ENCODE measurements at places on chromosomes 2 and 18.
A peak's percentile ranks its signal among the peaks of the same experiment; 100 is the strongest.

GRCh38 chr2:221570321-221570935 is 1.7 kb downstream of the EPHA4 start:
- no peak for DNase-seq

- DNase-seq = no peak
Observed at GRCh38 chr2:217836901-217837491, 165.8 kb downstream of the TNS1 start.

DNA sequence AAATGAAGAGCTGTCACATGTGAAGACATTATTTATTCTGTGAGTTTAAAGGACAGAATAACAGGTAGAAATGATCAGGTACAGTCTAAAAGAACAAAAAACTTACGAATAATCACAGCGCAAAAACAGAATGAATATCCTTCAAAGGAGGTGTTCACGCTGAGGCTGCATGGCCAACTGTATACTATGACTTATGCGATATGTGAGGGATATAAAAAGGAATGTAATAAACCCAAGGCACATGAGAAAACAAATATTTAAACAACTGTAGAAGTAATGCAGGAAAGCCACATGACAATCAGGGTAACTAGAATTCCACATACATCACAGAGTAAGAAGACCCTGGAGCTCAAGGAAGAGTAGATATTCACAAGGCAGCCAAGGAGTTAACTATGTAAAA is 81.3 kb downstream of the RTTN start:
- DNase-seq = no peak

DNA sequence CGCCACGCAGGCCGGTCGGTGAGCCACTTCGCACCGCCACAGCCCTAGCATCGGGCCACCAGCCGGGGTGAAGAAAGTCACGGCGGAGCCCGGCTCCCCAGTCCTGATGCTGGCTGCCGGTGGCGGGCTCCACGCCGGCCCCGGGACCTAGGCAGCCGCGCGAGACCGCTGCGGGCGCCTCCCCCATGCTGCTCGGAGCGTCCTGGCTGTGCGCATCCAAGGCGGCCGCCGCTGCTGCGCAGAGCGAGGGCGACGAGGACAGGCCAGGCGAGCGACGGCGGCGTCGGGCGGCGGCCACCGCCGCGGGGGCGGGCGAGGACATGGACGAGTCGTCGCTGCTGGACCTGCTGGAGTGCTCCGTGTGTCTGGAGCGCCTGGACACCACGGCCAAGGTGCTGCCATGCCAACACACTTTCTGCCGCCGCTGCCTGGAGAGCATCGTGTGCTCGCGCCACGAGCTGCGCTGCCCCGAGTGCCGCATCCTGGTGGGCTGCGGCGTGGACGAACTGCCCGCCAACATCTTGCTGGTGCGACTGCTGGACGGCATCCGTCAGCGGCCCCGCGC is 433 bp downstream of the SH3RF3 start:
- DNase-seq = peak; percentile 19

GRCh38 chr2:99156891-99157290 is 2.1 kb downstream of the LIPT1 start:
- no peak for DNase-seq

GRCh38 chr2:69914950-69915945 is at the start of gene MXD1:
TSS of gene MXD1 (plus strand) at chr2:69915109. CDS start at chr2:69915331, 222 bp downstream.
- DNase-seq = no peak

DNA sequence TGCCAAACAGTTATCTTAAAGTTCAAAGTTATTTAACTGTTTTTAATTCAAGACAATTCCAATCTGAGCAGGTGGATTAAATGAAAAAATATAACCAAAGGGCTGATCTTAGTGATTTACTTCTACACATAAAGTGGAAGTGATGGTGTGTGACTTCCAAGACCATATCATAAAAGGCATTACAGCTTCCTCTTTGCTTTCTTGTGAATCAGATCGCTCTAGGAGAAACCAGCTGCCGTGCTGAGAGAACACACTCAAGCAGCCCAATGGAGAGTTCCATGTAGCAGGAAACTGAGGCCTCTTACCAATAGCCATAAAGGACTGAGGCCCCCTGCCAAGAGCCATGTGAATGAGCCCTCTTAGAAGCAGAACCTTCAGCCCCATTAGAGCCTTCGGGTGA is 197.4 kb downstream of the NBAS start:
- DNase-seq = no peak

DNA sequence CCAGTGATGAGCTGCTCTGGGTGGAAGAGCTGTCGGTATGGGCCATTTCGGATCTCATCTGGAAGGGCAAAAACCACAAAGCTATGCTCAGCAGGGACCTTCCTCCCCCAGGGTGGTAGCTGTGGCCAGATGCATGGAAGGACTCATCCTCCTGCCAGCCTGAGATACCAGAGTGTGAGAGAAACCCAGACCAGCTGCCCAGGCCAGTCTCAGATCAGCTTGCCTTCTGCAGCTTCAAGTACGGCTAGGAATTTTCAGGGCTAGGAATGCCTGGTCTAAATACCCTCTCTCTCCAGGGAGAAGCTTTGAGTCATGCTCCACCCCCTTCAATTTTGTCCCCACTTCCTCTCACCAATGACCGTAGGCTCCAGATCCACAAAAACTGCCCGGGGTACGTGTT is 1.4 kb upstream of the TUBA4B start:
- no peak for DNase-seq

- no peak for DNase-seq
Observed at GRCh38 chr2:86337244-86337835, at the start of gene REEP1. TSS of gene REEP1 (minus strand) at chr2:86337626. CDS start at chr2:86337510, 116 bp downstream.

DNA sequence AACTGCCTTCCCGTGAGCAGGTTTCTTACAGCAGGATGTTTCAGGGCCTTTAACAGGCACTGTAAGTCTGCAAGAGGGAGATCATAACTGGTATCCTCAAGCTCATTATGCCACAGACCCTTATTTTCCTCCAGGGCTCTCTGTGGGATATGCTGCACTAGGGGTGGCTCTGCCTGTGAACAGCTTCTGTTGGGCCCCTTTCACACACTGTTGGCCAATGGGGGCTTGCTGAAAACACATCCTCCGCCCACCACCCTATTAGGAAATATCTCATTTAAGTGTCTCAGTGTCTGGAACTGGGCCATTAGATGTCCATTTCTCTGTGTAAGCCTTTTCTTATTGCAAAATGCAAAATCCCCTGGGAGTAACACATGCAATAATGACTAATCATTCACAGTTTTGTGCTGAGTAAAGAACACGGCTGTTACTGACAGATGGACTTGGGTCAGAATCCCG is 414.3 kb upstream of the HS6ST1 start:
- no peak for DNase-seq

DNA sequence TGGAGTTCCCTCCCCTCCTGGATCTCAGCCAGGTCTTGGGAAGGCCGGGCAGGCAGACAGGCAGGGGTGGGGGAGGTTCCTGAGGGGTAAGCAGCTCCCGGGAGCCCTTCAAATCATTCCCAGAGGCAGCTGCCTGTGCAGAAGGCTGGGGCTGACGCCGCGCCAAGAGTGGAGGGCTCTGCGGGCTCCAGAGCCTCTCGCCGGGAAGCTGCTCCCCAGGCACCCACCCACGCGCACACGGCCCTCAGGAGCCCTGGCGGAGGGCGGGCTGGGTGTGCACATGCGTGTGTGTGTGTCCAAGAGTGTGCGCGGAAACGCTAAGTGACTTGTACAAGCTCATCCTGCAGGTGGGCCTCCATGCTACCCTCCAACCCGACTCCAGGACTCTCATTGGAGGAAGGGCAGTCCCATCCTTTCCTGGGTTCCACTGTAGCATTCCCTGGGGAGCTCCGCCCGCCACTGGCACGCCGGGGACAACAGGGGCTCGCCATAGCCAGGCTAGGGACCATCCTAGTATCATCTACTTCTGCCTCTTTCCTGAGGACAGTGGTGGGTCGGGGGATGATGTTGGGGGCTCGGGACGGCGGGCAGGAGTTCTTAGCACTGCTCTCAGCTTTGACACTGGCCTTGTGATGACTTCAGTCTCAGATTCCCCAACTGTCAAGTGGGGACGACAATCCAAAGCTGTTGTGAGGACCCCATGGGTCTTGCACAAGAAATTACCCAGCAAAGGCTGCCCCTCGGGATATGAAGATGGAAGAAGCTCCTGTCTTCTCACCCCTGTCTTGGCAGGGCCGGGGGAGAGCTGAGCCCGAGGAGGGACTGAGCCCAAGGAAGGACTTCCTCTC is 50.3 kb downstream of the INHBB start:
- no peak for DNase-seq

- no peak for DNase-seq
Observed at GRCh38 chr2:73762571-73762970, 17.3 kb downstream of the DUSP11 start.

- DNase-seq = no peak
Observed at GRCh38 chr18:51660188-51660715, 462.8 kb upstream of the MEX3C start.

DNA sequence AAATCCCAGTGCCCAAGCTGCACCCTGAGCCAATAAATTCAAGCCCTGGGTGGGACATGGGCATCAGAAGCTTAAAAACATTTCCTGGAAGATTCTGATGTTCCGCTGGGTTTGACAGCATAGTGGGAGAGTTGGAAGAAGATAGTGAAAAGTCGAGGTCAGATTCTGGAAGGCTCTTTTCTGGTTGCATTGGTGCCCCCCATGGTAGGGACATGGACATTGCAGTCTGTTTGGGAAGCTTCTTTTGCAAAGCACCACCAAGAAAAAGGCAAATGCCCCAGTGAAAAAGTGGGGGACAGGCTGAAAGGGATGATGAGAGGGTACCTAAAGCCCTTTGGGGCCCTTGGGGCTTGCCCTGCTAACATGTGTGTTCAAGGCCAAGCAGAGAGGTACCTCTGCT is 21.0 kb downstream of the MERTK start:
- DNase-seq = no peak

DNA sequence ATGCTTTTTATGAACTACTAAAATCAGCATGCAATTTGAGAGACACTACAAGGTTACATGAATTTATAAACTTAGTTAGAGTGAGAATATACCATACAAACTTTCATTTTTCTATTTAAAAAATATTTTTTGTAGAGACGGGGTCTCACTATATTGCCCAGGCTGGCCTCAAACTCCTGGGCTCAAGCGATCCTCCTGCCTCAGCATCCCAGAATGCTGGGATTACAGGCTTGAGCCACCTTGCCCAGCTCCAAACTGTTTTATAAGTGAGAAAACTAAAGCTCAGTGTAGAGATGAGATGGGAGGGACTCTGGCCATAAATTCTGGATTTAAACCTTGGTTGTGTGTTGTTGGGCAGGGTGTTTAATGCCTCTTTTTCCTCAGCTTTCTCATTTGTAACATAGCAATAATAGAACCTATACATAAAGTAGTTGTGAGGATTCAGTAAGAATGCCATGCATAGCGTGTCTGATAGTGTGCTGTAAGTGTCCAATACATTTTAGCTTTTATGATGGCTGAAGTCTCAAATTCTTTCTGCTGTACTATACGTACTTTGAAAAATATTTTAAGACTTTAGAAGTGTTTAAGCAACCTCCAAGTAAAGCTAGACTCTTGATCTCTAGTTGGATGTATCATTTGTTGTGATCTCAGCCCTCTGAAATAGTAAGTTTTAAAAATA is 9.7 kb downstream of the CAB39 start:
- DNase-seq = no peak

DNA sequence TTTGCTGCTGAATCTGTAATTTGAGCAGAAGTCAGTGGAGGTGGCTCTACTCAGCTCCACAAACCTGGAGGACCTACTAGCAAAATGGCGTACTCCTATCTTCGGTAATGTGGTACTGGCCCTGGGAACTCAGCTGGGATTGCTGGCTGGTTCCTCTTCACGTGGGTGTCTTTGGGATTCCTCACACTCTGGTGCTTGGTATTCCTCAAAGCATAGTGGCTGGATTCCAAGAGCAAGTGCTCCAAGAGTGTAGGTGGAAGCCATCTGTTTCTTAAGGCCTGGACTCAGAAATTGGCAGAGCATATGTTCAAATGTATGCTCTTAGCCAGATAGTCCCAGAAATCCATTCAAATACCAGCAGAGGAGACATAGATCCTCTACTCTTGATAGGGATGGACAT is 281.9 kb upstream of the CDH7 start:
- DNase-seq = no peak

DNA sequence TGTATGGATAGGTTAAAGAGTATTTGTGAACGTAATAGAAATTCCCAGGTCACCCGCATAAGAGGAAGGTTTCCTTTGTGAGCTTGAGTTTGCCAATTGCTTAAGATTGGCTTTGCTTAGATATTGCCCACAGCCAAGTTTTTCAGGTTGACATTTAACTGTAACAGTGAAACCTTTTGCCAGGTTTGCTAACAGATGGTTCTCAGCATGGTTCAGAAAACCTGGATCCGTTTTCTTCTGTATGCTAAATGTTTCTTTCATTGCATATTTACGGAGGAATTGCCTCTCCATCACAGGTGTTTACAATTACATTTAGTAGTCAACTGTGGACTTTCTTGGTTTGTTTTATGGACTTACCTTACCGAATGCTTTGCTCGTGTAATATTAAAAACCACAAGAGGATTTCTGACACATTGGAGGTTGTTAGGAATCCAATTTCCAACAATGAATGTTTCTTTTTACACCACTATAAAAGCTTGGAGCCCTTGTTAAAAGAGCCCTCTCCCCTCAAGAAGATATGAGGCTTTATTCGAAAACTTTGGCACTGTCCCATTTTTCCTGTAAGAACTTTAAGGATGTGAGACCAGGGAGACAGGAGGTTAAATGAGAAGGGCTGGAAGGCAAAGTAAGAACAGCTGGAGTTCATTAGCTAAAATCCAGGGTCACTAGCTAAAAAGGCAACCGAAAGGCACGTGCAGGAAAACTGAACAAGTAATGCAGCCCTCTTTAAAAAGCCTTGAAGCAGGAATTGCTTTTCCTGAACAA is 7.8 kb downstream of the CDK15 start:
- no peak for DNase-seq

DNA sequence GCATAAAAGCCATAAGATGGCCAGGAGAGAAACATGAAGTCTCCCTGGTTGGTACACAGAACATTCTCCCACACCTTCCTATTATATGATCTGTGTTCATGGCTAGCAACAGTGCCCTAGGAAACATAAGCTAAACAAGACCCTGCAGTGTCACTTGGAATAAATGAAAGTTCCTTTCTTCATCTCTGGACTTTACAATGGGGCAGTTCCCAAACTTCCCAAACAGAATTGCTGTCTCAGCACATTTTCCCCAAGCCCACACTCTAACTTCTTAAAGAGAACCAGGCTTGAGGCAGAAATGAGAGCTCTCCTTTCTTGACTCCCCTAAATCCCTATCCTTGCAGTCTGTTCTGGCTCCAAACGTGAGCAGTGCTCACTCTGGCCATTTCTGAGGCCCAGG is 173.2 kb upstream of the CREB1 start:
- no peak for DNase-seq

GRCh38 chr18:24814521-24814920 is 354.1 kb downstream of the HRH4 start:
- DNase-seq = no peak

GRCh38 chr2:48070415-48070814 is 164.1 kb upstream of the FBXO11 start:
- no peak for DNase-seq

GRCh38 chr18:32618546-32618945 is 147.9 kb upstream of the GAREM1 start:
- DNase-seq = no peak

GRCh38 chr18:24208270-24209035 is 69.6 kb downstream of the CABYR start:
- no peak for DNase-seq

GRCh38 chr2:23283-23682 is 23.0 kb downstream of the FAM110C start:
- DNase-seq = no peak
